Activated CD4-positive, alpha-beta T cell treated with anti-CD3 and anti-CD28 coated beads for 24 hours (primary cell): ENCODE measurements at places on chromosomes 1 and 21.

DNA sequence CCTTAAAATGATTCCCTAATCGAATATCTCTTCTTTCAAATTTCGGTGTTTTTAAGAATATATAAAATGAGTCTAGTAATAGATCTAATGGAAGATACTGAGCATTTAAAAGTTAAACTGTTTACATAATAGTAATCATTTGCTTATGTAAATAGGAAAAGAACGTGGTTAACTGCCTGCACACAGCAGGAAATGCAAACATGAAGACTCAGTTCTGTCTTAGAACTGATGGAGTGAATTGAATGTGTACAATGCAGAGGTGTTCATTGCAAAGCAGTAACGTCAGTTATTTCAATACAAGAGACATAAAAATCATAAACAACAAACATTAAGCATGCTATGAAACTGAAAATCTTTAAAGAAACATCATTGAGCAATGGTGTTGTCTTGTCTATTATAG is 359.4 kb upstream of the ADAMTS5 start:
- DNase-seq, result no peak

GRCh38 chr1:118920124-118920717 is 67.9 kb downstream of the TBX15 start:
- DNase-seq, result no peak

- DNase-seq, result no peak
Observed at GRCh38 chr1:57848406-57848805, 424.5 kb upstream of the DAB1 start.

GRCh38 chr1:71655604-71656003 is 574.8 kb upstream of the ZRANB2 start:
- no peak for DNase-seq

GRCh38 chr1:7233237-7233540 is 447.9 kb downstream of the CAMTA1 start:
- no peak for DNase-seq

GRCh38 chr1:164785841-164786534 is 227.0 kb downstream of the PBX1 start:
- no peak for DNase-seq
